ENCODE measurements at places on chromosomes 13 and 19.

- no peak for DNase-seq
These were observed 5.5 kb downstream of the UPK1A start for GRCh38 chr19:35671818-35672217.

GRCh38 chr19:18789883-18790565, 1.1 kb downstream of the COMP start:
- no peak for DNase-seq

DNA sequence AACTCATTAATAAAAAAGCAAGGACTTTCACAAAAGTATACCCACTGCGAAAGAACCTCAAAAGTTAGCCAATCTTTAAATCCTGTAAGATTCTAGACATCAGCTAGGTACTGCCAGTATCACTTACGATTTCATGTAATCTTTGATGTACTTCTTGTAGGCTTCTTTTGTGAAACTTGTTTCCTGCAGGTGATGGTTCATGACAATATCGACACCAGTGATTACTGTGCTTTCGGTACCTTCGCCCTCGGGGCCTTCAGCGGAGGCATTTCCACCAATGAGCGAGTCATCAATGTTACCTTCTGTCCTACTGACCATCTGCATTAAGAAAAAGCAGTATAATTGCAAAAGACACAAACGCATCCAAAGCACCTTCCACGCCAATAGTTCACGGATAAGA, 1.1 kb downstream of the TPT1 start:
- DNase-seq, result no peak

DNA sequence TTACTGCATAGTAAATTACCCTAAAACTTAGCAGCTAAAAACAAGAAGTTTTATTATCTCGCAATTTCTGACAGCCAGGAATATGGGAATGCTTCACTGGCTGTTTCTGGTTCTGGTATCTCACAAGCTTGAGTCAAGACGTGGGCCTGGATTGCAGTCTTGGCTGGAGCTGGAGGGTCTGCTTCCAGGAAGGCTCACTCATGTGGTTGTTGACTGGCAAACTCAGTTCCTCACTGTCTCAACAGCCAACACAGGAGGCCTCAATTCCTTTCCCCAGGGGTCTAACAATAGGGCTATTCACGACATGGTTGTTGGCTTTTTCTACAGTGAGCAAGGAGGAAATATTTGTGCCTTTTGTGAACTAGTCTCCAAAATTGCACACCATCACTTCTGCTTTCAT, 146.3 kb downstream of the GPC5 start:
- DNase-seq, result no peak

- DNase-seq, result no peak
These were observed 8.2 kb downstream of the ZNF805 start for GRCh38 chr19:57248646-57249045.

- peak; percentile 46 for DNase-seq
These were observed 3.1 kb downstream of the FGF9 start for GRCh38 chr13:21673789-21674489.

DNA sequence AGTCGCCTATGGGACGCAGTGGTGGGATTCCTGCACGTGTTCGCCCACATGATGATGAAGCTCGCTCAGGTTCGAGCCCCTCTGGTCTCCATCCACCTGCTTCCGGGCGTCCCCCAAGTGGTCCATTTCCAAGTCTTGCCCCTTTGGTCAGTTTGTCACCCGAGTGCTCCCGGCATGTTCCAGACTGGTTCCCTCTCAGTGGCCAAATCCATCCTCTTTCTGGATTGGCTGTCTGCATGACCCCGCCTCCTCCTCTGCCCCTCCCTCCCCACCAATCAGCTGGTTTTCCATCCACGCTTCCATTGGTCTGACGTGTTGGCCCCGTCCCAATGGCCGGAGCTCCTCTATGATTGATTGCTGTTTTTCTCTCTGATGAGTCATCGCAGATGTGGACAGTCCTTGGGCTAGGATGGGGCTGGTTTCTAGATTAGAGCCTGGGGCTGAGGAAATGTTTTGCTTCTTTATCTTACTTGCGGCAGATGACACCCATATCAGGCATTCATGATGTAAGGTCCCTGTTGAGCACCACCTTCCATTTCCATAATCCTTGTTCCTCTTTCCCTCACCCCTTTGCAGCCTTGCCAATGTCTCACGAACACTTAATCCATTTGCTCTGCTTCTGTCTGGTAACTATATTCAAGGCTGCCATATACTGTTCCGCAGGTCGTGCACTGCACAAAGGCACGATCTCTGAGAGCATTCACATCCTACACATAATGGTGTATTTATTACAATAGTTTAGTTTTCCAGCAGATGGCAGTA, 73.8 kb downstream of the MAP4K1 start:
- no peak for DNase-seq

DNA sequence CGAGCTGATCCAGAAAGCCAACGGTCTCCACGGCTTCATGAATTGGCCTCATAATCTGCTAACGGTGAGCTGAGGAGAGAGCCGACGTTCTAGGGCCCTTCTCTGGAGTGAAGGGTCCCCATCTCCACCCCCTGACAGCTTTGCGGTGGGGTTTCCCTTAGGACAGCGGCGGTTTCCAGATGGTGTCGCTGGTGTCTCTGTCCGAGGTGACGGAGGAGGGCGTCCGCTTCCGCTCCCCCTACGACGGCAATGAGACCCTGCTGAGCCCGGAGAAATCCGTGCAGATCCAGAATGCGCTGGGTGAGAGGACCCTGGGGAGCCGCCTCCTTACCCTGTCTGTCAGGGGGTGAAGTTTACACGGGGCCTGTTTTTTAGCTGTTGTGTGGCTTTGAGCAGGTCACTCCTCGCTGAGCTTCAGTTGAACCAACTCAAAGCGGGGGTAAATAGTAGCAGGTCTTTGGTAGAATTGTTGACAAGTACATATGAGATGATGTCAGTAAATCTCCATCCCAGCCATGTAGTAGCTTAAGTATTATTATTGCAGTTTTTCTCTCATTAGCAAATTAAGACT, 801 bp downstream of the QTRT1 start:
- DNase-seq, result no peak

GRCh38 chr13:100875392-100876043, 200.9 kb upstream of the TMTC4 start:
- no peak for DNase-seq

- no peak for DNase-seq
These were observed 19.5 kb downstream of the MYO1F start for GRCh38 chr19:8557642-8558238.

GRCh38 chr13:95003019-95003813, 290.9 kb upstream of the SOX21 start:
- DNase-seq, result no peak

DNA sequence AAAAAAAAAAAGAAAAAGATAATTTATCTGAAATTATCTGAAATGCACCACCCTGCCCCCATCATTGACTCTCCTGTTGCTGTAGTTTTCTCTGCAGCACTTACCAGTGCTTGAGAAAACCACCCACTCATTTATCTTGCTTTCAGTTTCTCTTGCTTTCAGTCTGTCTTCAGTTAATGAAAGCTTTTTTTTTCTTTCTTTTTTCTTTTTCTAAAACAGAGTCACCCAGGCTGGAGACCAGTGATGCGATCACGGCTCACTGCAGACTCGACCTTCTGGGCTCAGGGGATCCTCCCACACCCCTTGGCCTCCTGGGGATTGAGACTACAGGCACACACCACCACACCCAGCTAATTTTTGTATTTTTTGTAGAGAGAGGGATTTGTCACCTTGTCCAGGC, 4.3 kb upstream of the ACP5 start:
- DNase-seq, result peak; percentile 36

GRCh38 chr13:20270163-20270865, 38.2 kb upstream of the GJB6 start:
- no peak for DNase-seq

DNA sequence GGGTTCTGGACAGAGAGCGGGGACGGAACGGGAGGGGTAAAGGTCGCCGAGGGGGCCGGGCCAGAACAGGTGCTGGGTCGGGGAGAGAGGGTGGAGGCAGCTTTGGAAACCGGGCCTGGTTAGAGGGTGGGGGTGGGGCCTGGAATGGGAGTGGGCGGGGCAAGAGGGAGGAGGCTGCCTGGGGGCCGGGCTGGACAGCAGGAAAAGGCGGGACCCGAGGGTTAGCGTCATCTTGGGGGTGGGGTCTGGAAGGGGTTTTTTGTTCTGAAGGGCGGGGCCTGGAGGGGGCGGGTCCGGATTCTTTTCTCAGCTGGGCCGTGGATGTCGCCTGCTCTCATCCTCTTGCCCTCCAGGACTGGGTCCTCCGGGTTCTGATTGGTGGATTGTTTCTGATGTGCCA, 4.3 kb upstream of the ZNF813 start:
- no peak for DNase-seq

GRCh38 chr19:3899531-3900294, 19.2 kb downstream of the ATCAY start:
- DNase-seq, result no peak

All from activated CD8-positive, alpha-beta memory T cell treated with anti-CD3 and anti-CD28 coated beads, Interleukin-2, amount 50 U/mL, for 4 hours (primary cell).